ENCODE measurements at places on chromosomes 2 and 18.
A peak's percentile ranks its signal among the peaks of the same experiment; 100 is the strongest.

DNA sequence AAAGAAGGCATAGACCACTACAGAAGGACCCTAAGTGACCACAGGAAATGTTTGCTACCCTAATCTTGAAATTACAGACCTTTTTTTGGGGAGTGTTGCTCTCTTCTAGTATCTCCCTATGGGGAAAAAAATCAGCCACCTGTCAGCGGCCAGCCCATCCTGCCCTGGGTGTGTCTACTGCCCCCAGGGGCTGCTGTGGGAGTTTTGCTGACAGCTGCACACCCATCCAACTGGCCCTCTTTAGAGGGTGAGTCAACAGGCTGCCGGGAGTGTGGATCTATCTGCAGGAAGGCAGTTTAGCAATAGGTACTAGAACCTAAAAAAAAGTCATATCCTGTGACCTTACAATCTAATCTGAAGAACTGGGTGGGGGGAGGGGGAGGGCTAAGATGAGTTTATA lies 796 bp upstream of the DYSF start:
- peak; percentile 94 for DNase-seq

DNA sequence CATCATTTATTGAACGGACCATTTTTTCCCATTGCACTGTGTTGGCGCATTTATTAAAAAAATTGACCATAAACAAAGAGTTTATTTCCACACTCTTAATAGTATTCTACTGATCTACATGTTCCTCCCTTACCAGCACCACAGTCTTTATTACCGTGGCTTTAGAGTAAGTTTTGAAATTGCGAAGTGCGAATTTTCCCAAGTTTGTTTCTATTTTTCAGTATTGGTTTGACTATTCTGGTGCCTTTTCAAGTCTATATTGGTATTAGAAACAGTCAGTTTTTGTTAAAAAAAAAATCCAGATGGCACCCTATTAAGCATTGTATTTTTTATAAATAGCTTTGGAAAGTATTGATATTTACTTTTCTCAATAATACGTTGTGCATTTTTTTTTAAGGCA lies 795.1 kb upstream of the HS6ST1 start:
- no peak for DNase-seq

DNA sequence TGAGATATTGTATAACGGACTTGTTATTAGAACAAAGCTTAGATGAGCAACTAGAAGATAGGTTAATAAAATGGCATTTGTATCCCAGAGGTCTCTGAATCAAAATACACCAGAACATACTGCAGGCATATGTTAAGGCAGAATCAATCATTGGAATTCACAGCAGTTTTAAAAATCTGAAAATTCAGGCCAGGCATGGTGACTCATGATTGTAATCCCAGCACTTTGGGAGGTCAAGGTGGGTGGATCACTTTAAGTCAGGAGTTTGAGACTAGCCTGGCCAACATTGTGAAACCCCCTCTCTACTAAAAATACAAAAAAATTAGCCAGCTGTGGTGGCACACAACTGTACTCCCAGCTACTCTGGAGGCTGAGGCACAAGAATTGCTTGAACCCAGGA lies 405.2 kb downstream of the ZEB2 start:
- no peak for DNase-seq

- no peak for DNase-seq
Observed at GRCh38 chr2:73013936-73014335, 57.6 kb downstream of the SFXN5 start.

- DNase-seq, result no peak
Observed at GRCh38 chr18:69674966-69675365, 272.7 kb downstream of the CD226 start.

DNA sequence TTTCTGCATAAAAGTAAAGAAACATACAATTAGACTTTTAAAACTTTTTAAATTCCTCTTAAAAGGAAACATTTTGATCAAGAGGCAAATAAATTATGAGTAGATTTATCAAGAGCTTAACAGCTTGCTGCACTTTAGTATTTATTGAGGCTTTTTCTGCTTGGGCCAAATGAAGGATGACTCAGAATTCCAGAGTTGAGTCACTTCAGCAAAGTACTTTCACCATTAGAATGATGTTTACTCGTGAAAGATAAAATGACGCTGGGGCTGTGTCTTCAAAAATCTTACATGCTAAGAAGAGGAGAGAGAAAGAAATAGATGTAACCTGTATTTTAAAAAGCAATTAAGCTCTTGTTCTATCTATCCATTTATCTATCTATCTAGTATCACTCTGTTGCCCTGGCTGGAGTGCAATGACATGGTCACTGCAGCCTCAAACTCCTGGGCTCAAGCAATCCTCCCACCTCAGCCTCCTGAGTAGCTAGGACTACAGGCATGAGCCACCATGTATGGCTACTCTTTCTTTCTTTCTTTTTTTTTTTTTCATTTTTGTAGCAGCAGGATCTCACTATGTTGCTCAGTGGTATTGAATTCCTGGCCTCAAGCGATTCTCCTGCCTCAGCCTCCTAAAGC lies 75.3 kb upstream of the RIOK3 start:
- no peak for DNase-seq

DNA sequence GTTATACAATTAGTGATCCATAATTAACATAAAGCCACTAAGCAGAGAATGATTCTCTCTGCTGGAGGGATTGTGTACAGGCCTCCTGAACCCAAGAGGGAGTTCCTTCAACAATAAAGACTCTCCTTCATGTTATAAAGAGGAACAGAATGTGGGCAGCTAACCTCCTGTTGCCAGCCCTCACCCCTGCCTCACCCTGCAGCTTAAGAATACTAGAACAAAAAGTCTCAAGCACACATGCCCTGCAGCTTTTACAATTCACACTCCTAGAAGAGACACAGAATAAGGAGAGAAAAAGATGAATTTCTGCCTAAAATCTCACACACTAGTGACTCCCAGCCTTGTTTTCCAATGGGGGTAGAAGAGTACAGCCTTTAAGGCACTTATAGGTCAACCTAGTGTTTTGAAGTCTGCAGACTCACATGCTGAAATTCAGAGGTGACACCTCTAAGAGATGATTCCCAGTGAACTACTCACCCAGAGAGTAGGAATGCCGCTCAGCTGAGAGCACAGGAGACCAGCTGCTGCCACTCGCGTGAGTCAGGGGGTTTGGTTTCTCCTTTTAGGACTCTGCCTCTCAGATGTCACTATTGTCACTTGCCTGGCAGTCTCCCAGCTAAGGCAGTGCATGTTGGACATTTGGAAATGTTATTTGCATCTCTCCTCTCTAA lies 32.5 kb upstream of the IL1RL1 start:
- peak; percentile 65 for DNase-seq

DNA sequence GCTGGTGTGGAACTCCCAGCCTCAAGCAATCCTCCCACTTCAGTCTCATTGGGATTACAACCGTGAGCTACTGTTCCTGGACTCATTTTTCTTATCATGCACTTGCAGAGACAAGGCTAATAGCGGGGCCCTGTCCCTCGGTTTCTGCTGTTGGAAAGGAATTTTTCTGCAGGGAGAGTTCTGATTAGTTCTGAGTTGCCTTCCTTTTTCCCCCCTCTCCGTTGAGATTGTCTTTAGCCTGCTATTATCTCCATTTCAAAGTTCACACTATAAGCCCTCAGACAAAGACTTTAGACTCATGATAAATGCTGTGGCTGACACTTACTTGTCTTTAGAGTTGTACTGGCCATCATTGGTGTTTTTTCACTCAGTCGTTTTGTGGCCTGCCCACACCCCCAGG lies 97.2 kb downstream of the NCOA1 start:
- DNase-seq, result no peak

DNA sequence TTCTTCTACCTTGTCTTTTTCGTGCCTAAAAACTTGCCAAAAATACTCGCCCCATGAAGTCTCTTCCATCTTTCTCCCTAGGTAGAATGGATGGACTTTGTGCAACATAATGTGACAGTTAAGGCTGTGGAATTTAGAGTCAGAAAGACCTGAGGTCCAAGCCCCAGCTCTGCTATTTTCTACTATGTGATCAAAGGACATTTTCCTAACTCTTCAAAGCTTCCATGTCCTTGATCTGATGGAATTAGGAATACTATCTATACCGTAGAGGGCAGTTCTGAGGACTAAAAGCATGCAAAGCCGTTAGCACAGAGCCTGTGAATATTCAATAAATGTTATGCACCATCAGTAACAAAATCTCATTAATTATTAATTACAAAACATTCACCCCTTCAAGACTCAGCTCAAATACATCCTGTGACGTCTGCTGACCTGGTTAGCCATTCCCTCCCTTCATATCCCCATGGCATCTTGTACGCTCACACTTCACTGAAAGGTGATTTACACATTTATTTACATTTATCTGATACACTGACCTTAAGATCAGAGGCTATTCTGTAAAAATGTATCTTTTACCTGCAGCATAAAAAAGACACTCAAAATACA lies 15.1 kb downstream of the IWS1 start:
- DNase-seq, result no peak

GRCh38 chr2:168571061-168571460 lies 115.0 kb downstream of the CERS6 start:
- no peak for DNase-seq

DNA sequence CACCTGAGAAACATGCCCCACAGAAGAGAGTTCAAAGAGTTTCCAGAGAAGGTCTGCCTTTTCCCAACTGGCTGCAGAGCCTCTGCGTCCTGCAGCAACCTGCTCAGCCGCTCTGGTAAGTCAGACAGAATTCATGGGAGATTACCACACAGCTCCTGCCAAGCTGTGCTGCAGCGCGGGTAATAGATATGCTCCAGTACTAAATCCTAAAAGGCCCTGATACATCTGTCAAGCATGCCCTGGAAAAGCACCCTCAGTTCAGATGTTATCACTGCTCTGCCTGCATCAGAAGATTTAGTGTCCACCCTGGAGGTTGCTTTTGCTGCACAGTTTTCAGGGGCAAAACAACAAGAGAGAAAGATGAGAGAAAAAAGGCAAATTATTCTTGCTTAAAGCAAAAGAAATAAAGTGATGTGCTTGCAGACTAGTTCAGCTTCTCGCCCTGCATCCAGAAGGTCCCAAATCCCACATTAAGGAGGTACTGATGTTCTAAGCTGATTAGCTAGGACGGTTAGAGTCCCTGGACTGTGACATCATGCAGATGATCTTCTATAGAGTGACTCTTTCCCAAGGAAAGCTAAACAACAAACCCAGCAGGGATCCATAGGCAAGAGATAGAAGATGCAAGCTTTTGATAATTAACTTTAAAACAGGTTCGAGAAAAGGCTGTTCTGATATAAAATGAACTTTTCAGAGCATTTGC lies 488.6 kb downstream of the BCL11A start:
- peak; percentile 87 for DNase-seq

DNA sequence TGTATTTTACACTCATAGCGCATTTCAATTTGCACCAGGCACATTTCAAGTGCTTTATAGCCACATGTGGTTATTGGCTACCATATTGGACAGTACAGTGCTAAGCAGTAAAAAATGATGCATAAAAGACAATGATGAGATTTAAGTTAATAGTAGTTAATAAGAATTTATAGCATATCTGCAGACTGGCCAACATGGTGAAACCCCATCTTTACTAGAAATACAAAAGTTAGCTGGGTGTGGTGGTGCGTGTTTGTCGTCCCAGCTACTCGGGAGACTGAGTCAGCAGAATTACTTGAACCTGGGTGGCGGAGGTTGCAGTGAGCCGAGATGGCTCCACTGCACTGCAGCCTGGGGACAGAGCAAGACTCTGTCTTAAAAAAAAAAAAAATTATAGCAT lies 9.7 kb downstream of the DRC1 start:
- no peak for DNase-seq

GRCh38 chr2:101157272-101157671 lies 6.1 kb upstream of the TBC1D8 start:
- DNase-seq, result no peak
